Amniotic epithelial cell (primary cell): ENCODE measurements at places on chromosomes 11 and 22.

- DNase-seq, result no peak
These were observed 168.8 kb downstream of the C11orf87 start for GRCh38 chr11:109590782-109591181.

DNA sequence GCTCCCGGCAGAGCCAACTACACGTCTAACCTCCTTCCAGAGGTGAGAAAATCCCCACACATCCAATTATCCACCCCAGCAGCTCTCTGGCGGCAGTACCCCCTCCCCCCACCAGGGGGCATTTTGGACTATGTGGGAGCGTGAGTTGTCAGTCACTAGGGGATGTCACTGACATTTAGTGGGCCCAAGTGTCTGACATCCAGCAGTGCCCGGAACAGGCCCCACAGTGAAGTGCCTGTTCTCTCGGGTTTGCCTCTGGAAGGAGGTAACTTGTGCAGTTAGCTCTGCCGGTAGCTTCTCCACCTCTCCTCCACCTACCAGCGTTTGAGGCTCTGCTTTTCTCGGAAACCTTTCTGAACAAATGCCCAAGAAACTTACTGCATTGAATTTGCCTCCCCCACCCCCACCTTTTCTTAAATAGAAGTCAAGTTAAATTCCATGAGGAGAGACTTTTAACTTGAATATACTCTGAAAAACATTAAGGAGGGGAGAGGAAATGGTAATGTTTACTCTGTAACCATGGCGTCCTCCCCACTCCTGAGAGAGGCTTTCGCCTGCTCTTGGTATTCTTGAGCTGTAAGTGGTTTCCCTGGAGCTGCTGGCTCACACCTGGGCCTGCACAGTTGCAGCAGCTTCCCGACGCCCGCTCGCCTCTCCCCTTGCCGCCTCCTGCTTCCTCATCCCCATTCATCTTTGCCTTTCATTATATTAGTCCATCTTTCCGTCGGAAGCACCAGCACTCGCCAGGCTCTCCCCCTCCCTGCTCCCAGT is 112.8 kb downstream of the WNT7B start:
- DNase-seq, result peak; percentile 43

DNA sequence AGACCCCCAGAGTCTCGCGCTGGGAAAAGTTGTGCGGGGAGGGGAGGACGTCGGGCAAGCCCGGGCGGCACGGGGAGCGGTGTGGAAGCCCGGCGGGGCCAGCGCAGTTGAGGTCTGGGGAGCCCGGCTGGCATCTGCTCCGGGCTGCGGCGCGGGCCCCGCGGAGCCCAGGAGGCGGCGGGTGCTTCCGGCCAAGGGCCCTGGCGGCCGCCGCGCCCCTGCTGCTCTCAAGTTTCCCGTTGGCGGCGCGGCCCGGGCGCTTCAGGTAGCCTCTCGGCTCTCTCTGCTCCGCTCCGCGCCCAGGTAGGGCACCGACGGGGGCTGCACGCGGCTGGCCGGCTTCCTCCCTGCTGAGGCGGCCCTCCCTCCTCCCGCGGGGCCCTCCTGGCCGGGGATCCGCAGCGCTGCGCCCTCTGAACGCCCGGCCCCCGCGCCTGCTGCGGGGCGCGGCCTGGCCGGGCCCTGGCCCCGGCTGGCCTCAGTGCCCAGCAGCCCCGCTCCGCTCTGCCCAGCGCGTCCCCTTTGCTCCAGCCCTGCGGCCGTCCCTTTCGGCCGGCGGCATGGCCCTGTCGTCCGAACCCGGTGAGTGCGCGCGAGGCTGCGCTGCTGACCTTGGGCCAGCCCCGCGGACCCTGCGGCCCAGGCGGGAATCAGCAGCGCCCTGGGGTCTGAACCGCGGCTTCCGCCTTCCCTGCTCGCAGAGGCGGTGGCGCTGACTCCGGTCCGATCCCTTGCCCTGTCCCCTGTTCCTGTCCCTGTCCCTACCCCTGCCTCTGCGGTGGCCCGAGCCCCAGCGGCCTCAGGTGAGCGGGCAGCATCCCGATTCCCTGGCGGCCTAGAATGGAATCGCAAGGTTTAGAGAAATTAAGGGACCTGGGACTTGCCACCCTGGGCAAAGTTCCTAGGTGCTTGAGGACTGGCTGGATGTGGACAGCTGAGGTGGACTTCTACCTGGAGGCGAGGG is 4.3 kb upstream of the AMPD3 start:
- no peak for DNase-seq

DNA sequence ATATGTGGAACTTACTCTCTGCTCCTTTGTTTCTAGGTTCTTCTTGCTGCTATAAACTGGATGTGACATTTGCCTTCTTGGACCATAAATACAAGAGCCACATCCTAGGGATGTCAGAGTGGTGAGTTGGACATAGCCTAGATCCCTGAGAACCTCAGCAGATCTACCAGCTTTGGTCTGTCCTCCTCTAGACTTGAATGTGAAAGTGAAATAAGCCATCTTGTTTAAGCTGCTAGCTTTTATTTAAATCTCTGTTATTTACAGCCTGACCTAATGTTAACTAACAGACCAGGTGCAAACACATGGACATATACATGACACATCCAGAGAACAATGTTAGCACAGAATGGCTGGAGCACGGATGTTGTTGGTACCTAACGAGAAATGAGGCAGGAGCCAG is 36.0 kb downstream of the SLN start:
- DNase-seq, result no peak

DNA sequence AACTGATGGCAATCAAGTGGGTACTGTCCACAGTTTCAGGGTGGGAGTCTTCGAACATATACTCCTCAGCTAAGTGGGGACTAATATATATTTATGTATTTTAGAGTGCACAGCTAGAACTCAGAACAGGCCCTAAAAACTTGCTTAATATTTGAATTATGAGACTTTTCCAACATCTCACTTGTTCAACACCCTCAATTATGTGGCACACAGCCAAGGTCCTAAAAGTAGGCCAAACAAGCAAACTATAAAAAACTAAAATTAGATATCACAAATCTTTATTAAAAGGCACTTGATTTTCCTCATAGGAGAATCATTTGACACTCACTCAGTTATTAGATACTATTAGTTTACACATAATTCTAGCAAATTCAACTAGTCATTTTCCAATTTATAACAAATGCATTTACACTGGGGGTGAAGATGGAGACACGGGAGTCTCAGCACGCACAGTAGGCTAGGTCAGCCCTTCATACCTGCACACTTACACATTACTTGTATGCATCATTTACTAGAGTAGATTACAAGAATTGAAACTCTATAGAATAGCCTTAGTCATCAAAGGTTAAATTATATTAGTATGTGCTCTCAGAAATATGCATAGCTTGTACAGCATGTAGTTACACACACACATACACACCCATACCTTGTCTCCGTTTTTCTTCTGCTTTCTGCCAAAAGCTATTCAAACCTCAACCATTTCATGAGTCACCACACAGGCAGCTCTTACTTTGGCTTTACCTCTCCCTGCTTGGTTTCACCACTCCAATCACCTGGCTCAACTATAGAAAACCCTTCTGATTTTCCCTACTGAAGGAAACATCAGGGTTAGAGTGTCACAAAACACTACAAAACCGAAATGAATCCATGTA is 171.5 kb downstream of the SBF2 start:
- DNase-seq, result peak; percentile 68

DNA sequence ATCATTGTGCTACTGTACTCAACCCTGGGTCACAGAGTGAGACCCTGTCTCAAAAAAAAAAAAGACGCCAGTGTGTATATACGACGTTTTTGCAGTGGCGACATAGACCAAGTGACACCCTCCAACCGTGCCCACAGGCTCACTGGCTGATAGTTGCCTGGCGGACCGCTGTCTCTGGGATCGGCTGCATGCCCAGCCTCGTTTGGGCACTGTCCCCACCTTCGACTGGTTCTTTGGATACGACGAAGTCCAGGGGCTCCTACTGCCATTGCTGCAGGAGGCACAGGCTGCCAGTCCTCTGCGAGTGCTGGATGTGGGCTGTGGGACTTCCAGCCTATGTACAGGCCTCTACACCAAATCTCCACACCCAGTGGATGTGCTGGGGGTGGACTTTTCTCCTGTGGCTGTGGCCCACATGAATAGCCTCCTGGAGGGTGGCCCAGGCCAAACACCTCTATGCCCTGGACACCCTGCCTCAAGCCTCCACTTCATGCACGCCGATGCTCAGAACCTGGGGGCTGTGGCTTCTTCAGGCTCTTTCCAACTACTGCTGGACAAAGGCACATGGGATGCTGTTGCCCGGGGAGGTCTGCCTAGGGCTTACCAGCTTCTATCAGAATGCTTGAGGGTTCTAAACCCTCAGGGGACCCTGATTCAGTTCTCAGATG is 1.3 kb downstream of the CSKMT start:
- DNase-seq, result no peak

DNA sequence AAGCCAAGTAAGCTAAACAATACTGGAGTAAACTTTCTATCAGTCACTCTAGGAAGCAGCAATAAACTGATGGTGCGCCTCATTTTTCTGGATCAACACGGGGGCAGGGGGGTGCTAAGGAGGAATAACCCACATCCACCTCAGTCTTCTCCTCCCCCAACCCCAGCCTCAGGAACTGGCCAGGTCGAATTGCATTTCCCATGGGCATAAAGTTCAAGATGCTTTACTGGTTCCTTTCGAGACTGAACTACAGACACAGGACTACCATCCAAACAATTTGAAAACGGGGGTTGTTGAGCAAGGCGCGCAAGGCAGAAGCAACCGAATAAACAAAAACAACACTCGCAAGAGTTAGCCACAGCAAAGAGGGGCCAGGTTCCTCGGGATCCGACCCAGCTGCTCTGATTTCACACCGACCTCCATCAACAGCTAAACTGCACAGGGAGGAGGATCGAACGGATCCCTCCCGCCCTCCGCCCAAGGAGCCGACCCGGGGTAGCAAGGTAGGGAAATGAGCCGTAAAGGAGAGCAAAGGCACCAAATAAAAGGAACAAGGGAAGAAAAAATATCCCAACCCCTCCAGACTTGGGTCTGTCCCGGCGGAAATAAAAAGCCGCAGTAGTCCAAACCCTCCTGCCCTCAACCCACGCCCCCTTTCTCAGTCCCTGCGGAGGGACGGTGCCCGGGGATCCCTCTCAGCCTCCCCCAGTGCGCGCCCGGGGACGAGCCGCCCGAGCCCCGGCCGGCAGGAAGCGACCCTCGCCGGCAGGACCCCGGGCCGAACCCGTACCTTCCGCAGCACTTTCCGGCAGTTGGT is 801 bp downstream of the SESN3 start:
- no peak for DNase-seq

- DNase-seq, result peak; percentile 67
These were observed 4.5 kb downstream of the NEAT1 start for GRCh38 chr11:65426839-65427690.

GRCh38 chr11:31237819-31238760 is 131.4 kb downstream of the DCDC1 start:
- peak; percentile 27 for DNase-seq

DNA sequence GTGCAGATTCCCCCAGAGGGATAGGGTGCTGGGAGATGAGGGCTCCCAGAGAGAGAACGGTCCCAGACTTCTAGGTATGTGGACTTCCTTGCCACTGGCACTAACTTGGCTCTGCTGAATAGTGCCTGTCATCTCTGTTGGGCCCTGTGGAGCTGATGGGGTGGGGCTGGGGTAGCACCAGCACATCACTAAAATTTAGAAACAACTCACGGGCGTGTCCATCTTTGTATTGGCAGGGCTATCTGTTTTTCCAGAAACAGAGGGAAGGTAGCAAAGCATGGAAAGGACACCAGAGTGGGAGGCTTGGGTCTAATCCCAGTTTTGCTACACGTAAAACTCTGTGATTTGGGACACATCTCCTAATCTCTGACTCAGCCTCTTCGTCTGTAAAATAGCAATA is 25.8 kb downstream of the SWAP70 start:
- DNase-seq, result no peak

- DNase-seq, result no peak
These were observed 208.5 kb downstream of the RAB38 start for GRCh38 chr11:87966694-87967093.

GRCh38 chr22:39434243-39434653 is 22.6 kb upstream of the MGAT3 start:
- peak; percentile 58 for DNase-seq

DNA sequence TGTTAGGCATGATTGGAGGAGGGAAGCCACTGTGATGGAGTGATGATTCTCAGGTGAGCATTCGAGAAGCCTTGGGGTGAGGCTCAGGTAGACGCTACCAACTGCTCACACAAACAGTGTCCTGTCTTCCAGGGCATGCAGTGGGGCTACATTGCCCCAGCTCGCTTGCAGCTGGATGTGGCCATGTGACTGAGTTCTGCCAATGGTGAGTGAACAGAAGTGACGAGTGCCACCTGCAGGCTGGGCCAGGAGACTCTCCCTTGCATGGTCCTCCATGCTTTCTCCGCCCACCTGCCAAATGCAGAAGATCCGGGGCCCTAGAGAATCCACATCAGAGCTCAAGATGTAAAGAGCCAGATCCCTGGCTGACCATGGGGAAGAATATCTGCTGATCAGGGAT is 195.9 kb downstream of the BCR start:
- no peak for DNase-seq

DNA sequence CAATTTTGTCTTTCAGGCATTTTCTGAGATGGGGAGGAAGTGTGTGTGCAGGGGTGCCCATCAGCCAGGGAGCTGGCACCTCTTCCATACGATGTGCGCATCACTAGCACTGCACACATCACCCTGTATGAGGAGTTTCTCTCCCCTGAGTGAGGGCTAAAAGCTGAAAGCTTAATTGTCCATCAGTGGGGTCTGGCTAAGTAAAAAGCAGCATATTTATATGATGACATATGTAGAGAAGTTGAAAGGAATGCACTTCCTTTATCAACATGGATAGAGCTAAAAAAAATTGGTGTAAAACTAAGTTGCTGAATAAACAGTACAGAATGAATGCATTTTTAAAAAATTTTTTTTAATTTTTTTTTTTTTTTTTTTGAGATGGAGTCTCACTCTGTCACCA is 4.0 kb downstream of the VSTM5 start:
- no peak for DNase-seq

- peak; percentile 99 for DNase-seq
These were observed 18.8 kb downstream of the SNX19 start for GRCh38 chr11:130897262-130898182.

- peak; percentile 72 for DNase-seq
These were observed 1.1 kb downstream of the GAB2 start for GRCh38 chr11:78416285-78417174.

- DNase-seq, result no peak
These were observed 145.9 kb upstream of the PITPNB start for GRCh38 chr22:28064920-28065319.

- DNase-seq, result no peak
These were observed 2.7 kb upstream of the RGL4 start for GRCh38 chr22:23688121-23688520.

- peak; percentile 6 for DNase-seq
These were observed 15.9 kb downstream of the MOGAT2 start for GRCh38 chr11:75733431-75734107.

DNA sequence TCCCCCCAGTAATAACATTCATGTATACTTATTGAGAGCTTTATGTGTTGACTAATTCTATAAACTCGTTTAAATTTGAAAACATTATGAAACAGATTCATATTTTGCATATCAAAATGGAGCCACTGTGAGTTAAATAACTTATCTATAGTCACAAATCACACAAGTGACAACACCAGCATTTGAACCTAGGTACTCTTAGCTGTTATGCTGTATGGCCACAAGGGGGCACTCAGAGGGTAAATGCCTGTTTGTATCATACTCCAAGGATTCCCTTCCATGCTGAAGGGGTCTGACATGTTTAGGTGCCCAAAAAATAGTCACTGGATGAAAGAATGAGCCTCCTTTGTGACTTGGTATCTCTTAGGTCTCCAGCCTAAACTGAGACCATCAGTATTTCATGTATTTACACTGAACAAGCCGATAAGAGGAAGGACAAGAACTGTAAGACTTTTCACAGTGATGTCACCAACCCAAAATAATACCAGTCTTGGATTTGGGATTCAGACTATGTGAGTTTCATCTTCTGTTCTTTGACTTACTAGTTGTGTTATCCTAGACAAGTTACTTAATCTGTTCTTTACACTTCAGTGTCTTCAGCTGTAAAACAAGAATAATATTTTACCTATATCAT is 12.2 kb upstream of the OR52D1 start:
- peak; percentile 43 for DNase-seq
